GM23248 (cell line): ENCODE measurements at places on chromosomes 4 and X.

DNA sequence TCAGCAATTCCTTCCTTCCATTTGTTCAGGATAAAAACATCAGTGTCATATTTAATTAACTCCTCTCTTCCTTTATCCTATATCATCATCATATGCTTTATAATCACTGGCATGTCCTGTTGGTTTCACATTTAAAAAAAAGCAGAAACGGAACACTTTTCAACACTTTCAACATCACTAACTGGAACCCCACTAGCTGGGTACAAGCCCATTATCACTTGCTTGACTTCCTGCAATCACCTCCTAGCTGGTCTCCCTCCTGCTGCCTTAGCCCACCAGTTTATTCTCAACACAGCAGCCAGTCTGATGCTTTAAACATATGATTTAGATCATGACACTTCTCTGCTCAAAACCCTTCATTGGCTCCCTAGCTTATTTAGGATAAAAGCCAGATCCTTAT is 116.4 kb upstream of the LSM6 start:
- H3K27ac ChIP-seq, result no peak overlapping the region
- no peak overlapping the region for H3K4me3 ChIP-seq
- H3K36me3 ChIP-seq, result no peaks in the 10 kb centered on the region
- H3K4me1 ChIP-seq, result 0 out of 2 replicates have a peak, but pooled peaks cover 10% of the 10 kb centered on the region
- H3K27me3 ChIP-seq, result no peaks in the 10 kb centered on the region

GRCh38 chr4:110184140-110184790 is 14.2 kb downstream of the ELOVL6 start:
- no peaks in the 10 kb centered on the region for H3K27me3 ChIP-seq
- DNase-seq, result peak; percentile 39
- 0 out of 2 replicates have a peak overlapping the region, but pooled peaks have one; percentile 21 for H3K4me3 ChIP-seq

DNA sequence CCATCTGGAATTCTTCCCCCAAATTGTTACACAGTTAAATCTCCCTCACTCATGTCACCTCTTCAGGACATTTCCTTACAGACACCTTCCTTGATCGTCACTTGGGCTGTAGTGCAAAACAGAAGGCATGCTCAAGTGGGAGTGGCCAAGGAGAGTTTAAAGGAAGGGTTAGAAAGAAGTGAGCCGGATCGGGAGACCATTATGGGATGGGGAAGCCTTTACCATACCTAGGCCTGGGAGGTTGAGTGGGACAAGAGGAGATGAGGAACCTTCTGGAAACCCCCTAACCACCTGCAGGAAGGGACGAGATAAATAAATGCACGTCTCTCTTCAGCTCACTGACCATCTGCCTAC is 102.7 kb downstream of the UCHL1 start:
- H3K4me1 ChIP-seq, result peaks cover 10% of the 10 kb centered on the region; the same call in 1 of the 2 replicates
- no peak for DNase-seq
- H3K4me3 ChIP-seq, result no peak overlapping the region
- no peaks in the 10 kb centered on the region for H3K36me3 ChIP-seq
- 0 out of 2 replicates have a peak overlapping the region, but pooled peaks have one; percentile 12 for H3K27ac ChIP-seq
- H3K27me3 ChIP-seq, result peaks cover 14% of the 10 kb centered on the region

GRCh38 chr4:2261110-2261852 is 628 bp downstream of the MXD4 start:
- H3K4me3 ChIP-seq, result peak overlapping the region; percentile 99
- no peaks in the 10 kb centered on the region for H3K36me3 ChIP-seq
- H3K27ac ChIP-seq, result peak overlapping the region; percentile 78
- DNase-seq, result peak; percentile 87
- H3K27me3 ChIP-seq, result no peaks in the 10 kb centered on the region

DNA sequence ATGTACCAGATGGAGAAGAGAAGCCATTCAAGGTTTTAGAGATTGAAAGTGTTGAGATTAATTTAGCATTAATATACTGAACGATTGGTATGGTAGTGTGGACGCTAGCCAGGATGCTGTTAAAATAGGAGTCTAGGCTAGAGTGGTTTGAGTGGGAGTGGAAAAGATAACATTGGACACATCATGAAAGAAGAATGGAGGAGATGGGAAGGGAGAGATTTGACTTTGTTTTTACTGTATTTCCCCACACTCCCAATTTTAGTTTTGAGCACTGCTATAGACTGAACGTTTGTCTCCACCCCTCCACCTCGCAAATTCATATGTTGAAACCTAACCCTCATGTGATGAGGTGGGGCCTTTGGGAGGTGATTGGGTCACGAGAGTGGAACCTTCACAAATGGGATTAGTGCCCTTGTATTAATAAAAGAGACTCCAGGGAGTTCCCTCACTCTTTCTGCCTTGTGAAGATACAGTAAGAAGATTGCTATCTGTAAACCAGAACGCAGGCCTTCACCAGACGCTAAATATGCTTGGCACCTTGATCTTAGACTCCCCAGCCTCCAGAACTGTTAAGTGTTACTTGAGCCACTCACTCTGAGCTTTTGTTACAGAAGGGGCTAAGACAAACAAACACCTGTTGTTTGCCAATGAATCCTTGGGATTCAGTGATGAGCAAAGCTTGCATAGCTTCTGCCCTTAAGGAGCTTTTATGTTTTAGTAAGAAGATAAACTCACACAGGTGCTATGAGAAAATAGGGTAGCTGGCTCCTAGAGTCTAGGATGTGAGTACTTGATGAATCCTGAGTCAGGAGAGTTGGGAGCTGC is 25.8 kb downstream of the USP9X start:
- no peaks in the 10 kb centered on the region for H3K27me3 ChIP-seq
- H3K27ac ChIP-seq, result no peak overlapping the region
- no peak overlapping the region for H3K4me3 ChIP-seq
- H3K4me1 ChIP-seq, result peaks cover 33% of the 10 kb centered on the region
- H3K36me3 ChIP-seq, result no peaks in the 10 kb centered on the region

- H3K4me3 ChIP-seq, result no peak overlapping the region
- DNase-seq, result no peak
- no peaks in the 10 kb centered on the region for H3K27me3 ChIP-seq
- H3K4me1 ChIP-seq, result no peaks in the 10 kb centered on the region
- H3K36me3 ChIP-seq, result no peaks in the 10 kb centered on the region
- H3K27ac ChIP-seq, result no peak overlapping the region
Measured at GRCh38 chrX:154334496-154334895, 38.9 kb downstream of the TKTL1 start.

- no peak for DNase-seq
- H3K36me3 ChIP-seq, result no peaks in the 10 kb centered on the region
Measured at GRCh38 chr4:4428966-4429875, 42.3 kb downstream of the NSG1 start.

DNA sequence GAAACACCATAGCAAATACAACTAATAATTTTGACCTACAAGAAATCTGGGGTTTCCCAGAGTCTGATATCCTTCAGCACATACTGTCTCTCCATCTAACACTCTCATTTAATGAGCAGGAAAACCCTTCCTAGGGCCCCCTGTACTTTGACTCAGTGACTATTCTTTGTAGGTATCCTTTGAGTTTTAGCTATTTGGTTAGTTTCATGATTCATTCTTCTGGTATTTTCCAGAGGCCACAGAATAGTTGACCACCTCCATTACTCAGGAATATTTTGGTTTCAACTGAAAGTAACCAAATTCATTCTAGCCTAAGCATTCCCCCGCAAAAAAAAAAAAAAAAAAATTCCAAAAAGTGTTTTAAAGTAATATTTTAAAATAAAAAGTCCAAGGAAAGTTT is 140.0 kb downstream of the IDS start:
- no peak overlapping the region for H3K4me3 ChIP-seq
- peak; percentile 1 for DNase-seq
- no peaks in the 10 kb centered on the region for H3K36me3 ChIP-seq
- no peaks in the 10 kb centered on the region for H3K4me1 ChIP-seq

DNA sequence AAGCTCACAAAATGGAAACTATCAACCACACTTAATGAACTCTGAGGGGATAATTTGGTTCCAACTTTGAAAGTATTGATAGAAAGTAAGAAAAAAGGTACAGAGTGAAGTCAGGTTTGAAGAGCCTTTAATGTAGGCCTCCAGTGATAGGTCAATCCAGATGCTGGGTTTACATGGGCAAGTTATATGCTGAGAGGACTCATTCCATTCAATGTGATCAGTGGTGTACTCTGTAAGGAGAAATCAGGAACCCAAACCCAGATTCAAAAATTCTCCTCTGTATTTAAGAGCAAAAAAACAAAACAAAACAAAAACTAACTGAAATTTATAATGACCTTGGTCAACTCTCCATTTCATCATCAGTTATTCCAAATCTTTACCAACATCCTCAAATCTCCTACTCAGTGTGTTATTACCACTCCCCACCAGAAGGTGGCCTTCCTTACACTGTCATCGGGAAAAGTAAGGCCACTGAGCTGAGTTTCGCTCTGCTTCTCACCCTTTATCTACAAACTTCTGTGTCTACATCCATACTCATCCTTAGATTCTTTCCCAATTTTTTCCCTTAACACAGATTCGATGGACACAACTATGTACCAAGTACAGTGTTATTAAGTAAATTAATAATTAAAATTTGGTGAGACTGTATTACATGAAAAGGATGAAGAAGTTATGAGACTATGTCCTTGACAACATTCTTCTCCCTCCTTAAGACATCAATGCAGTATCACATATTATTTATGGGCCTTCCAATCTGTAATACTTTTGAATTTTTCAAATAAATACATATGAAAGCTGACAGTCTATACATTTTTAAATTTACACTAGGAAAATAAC is 88.3 kb downstream of the ZAR1 start:
- H3K36me3 ChIP-seq, result peaks cover 29% of the 10 kb centered on the region
- H3K4me1 ChIP-seq, result no peaks in the 10 kb centered on the region
- no peaks in the 10 kb centered on the region for H3K27me3 ChIP-seq
- no peak overlapping the region for H3K4me3 ChIP-seq

DNA sequence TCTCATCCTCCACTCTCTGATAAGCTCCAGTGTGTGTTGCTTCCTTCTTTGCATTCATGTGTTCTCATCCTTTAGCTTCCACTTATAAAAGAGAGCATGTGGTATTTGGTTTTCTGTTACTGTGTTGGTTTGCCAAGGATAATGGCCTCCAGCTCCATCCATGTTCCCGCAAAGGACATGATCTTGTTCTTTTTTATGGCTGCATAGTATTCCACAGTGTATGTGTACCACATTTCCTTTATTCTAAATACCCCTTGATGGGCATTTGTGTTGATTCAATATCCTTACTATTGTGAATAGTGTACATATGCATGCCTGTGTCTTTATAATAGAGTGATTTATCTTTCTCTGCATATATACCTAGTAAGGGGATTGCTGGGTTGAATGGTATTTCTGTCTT is 155.1 kb downstream of the DCK start:
- H3K27ac ChIP-seq, result no peak overlapping the region
- no peak overlapping the region for H3K4me3 ChIP-seq
- peaks cover 10% of the 10 kb centered on the region; the same call in 1 of the 2 replicates for H3K4me1 ChIP-seq
- DNase-seq, result no peak
- H3K36me3 ChIP-seq, result no peaks in the 10 kb centered on the region

DNA sequence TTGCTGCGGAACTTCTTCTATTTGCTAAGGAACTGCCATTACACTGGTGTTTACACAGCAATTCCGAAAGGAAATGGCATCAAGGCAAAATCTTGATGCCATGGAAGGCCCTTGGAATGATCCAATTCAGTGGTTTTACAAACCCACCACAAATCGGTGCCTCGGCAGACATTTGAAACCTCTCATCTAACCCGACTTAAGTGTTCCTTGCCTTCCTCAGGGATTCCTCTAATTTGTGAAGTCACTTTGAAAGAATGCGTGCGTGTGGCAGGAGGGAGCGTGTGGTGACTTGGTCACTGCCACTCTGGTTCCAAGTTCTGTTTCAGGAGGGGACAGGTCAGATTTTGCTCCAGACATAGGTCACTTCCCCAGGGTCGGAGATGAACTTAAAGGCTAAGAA is 4.8 kb downstream of the NOP14 start:
- H3K4me1 ChIP-seq, result peaks cover 22% of the 10 kb centered on the region
- DNase-seq, result peak; percentile 53
- no peak overlapping the region; the same call in 1 of the 2 replicates for H3K4me3 ChIP-seq
- H3K27me3 ChIP-seq, result no peaks in the 10 kb centered on the region

DNA sequence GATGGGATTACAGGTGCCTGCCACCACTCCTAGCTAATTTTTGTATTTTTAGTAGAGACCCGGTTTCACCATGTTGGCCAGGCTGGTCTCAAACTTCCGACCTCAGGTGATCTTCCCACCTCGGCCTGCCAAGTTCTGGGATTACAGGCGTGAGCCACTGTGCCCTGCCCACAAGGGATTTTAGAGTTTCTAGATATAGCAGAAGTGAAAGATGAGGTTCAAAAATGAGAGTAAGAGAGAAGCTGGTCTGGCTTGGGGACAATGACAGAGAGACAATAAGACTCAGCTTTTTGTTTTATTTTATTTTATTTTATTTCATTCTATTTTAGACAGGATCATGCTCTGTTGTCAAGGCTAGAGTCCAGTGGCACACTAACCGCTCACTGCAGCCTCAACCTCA is 30.6 kb downstream of the TRIM61 start:
- no peaks in the 10 kb centered on the region for H3K36me3 ChIP-seq
- no peaks in the 10 kb centered on the region for H3K27me3 ChIP-seq

GRCh38 chrX:23066588-23067281 is 67.0 kb downstream of the DDX53 start:
- H3K27ac ChIP-seq, result no peak overlapping the region
- H3K36me3 ChIP-seq, result no peaks in the 10 kb centered on the region
- DNase-seq, result no peak
- no peaks in the 10 kb centered on the region for H3K27me3 ChIP-seq
- no peaks in the 10 kb centered on the region for H3K4me1 ChIP-seq
- H3K4me3 ChIP-seq, result no peak overlapping the region

DNA sequence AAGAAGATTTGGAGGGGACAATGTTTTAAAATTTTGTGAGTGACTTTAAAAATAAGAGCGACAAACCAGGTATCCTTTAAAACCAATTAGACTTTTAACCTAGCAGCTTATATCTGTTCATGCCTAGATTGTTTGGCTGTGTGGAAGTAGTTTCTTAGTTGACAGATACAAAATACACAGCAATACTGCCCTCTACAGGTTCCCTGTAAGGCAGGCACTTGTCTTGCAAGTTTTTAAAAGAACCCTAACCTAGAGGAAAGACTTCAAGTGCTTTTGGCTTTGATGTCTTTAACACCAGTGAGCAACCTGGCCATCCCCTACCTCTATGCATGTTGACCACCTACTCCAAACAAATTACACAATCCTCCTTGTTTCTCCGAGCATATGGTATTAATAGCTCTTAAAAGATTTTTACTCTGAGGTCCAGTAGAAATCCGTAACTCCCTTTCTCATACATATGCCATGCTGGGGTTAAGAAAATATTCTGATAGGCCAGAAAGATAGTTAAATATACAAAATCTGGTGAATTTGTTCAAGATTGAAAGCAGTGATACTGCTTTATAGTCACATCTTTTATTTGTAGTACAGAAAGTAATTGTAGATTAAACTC is 273.0 kb downstream of the ARHGAP24 start:
- no peaks in the 10 kb centered on the region for H3K27me3 ChIP-seq
- H3K4me1 ChIP-seq, result peaks cover 18% of the 10 kb centered on the region
- H3K27ac ChIP-seq, result 0 out of 2 replicates have a peak overlapping the region, but pooled peaks have one; percentile 21
- no peaks in the 10 kb centered on the region for H3K36me3 ChIP-seq
- no peak overlapping the region for H3K4me3 ChIP-seq
